Fibroblast of skin of right biceps (primary cell): ENCODE measurements at places on chromosomes 13 and 19.

DNA sequence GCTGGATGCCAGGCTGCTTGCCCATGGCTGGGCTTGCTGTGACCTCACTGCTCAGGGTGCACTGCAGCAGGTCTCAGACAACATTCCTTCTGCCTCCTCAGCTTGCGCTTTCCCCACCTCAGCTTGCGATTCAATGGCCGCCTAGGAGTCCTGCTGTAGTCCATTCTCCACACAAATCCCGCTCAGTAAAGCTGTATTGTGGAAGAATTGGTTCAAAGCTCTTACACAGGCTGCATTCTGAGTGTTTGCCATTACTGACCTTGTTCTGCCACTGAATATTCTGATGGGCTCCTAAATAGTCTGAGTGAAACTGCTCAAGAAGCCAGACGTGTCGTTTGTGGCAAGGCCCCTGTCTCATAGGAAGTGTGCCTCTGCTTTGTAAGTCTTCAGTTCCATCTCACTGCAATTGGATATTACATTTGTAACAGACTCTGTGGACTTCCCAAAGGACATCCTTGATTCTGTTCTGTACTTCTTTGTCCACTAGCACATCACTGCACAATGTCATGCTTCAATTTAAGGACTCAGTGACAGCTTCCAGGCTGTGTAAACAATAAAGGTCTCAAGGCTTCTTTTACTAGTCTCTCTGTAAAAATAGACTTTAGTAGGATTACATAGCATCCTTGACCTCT is 49.8 kb downstream of the KATNAL1 start:
- no peak for DNase-seq

DNA sequence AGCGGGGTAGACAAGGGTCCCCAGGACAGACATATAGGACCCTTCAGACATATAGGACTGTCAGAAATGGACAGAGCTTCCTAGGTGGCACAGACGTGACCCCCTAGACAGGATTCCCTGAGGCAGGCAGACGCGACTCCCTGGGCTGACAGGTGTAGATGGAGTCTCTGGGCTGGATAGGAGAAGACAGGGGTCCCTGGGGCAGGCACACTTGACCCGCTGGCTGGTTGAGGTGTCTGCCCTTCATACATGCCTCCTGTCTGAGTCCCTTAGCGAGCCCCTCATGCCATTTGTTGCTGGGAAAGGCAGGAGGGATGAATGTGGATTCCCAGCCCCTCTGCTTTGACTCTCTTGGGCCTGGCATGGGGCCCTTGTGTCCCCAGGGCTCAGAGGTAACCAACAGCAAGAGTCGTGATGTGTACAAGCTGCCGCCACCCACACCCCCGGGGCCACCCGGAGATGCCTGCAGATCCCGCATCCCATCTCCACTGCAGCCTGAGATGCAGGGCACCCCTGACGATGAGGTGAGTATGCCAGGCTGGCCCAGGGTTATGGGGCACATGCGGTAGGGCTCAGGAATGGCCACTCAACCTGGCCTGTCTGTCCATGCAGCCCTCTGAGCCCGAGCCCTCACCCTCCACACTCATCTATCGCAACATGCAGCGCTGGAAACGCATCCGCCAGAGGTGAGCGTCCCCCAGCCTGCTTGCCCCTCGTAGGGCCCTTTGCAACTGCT is 3.0 kb downstream of the HSPB6 start:
- DNase-seq = no peak

DNA sequence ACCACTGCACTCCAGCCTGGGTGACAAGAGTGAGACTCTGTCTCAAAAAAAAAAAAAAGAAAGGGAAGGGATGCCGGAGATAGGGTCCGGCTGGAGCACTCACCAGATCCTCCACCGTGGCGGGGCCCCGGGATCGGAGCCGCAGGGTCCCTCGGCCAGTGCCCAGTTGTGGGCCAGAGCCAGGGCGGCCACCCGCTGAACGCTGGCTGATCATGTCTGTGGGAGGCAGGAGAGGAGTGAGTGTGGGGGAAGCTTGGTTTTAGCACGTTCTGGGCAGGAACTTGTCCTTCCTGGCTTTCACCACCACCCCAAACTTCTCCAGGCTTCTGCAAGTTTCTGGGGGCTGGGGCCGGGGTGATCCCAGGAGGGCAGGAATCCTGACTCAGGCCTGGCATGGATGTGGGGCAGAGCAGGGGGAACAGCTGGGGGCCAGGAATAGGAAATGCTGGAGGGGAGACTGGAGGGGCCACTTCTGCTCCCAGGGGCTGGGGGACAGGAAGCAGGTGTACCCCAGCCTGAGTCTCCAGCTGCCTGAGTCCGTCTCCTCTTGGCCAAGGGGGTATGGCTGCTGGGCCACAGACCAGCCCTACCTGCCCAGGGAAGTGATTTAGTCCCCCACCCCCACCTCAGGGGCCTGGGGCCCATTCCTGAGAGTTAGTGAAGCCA is 4.3 kb upstream of the PTGER1 start:
- DNase-seq = no peak

GRCh38 chr19:19064811-19065745 is 1.3 kb downstream of the SLC25A42 start:
- no peak for DNase-seq

DNA sequence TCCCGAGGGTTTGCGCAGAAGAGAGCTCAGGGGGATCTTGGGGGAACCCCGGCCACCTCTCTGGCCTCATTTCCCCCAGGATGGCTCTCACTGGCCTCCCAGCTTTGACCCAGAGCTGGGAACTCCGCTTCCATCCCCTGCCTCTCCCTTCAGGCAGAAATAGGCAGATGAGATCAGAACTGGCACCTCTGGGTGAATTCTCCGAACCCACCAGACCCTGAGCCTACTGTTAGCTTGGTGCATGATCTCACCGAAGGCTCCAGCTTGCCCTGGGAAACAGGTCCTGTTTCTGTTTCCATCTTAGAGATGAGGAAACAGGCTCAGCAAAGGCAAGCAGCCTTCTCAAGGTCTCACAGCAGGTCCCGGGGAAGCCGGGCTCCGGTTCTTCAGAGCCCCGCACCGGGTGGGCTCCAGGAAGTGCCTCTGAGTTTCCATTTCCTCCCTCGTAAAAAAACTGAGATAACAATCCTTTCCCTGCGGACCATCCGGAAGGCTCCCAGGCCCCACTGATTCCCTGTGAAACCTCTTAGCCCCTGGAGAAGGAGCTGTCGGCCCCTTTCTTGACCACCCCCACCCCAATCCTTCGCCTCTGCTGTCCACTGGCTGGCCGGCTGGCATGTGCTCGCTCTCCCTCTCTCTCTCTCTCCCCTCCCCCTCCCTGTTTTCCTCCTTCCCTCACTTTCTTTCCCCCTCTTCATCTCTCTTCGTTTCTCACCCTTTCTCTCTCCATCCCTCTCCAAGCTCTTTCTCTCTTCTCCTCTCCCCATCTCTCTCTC is 2.1 kb downstream of the NECTIN2 start:
- DNase-seq = peak; percentile 26

DNA sequence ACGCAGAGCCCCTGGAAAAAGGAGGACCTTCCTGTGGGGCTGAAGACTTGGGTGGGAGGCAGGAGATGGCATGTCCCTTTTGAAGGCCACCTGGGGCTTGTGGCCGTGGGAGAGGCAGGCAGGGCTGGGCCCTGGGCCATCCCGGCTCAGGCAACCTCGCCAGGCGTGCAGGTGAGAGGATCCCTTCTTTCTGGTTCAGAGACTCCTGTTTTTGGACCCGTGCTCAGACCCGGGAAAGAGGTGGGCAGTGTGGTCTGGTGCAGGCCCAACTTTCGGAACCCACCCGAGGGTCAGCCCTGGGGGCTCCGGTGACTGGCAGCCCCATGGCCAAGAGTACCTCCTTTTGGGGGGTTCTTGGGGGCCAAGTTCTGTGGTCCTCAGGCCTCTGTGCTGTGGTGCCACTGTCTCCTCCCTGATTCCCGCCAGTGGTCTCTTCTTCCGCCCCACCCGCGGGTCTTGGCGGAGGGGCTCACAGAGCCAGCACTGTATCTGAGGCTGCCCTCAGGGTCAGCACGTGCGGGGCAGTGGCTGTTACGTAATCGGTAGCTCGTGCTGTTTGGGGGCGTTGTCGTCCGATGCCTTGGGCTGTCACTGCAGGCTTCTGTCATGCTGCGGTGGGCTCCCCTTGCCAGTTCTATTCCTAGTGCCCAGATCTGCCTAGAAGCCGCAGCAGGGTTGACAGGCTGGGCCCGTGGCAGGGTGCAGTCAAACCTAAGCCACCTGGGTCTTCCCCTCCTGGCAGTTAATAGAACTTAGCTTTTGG is 42.7 kb downstream of the KDM4B start:
- DNase-seq = no peak
